ENCODE measurements at places on chromosomes 4 and X.

DNA sequence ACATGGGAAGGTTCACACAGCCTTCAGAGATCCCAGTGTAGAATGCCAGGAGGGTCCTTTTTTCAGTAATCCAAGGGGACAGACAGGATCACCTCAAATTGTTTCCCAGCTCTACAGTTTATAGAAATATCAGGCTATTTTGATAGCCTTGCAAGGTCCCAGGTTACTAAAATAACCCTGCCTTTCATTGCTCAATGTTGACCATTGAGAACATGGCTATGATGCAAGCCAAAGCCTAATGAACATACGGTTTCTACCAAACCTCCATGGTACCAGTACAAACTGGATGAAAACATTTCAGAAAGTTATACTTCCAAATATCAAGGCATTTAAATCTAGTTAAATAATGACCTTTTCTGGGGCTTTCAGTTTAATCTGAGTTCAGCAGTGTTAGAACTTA lies 151.5 kb downstream of the PLS3 start:
- no peak for DNase-seq

- no peak for DNase-seq
Observed at GRCh38 chrX:38183596-38183995, 37.1 kb downstream of the SRPX start.

DNA sequence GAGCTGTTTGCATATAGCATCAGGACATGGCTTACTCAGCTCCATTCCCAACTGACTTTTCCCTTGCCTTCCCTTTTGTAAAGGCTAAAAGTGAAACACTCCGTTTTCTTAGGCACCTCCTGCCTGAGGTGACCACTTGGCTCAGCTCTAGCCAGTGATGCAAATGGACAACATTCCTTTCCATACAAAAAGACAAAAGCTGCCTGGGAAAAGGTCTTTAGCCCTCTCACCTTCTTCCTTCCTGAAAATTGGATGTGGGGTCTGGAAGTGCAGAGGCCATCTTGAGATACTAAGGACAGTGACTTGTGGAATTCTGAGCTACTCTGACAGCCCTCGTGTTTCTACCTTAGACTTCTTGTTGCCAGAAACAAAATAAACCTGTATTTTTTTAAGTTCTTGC lies 27.7 kb upstream of the SFRP2 start:
- DNase-seq = no peak

DNA sequence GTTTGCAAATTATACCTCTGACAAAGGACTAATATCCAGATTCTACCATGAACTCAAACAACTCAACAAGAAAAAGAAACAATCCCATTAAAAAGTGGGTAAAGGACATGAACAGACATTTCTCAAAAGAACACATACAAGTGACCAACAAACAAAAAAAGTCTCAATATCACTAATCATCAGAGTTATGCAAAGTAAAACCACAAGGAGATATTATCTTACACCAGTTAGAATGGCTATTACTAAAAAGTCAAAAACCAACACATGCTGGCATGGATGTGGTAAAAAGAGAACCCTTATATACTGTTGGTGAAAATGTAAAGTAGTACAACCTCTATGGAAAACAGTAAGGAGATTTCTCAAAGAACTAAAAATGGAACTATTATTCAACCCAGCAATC lies 234.4 kb downstream of the NKX6-1 start:
- no peak for DNase-seq

- no peak for DNase-seq
Observed at GRCh38 chr4:155950461-155950860, 3.2 kb downstream of the CTSO start.
